ENCODE measurements at places on chromosomes 16 and 17.

DNA sequence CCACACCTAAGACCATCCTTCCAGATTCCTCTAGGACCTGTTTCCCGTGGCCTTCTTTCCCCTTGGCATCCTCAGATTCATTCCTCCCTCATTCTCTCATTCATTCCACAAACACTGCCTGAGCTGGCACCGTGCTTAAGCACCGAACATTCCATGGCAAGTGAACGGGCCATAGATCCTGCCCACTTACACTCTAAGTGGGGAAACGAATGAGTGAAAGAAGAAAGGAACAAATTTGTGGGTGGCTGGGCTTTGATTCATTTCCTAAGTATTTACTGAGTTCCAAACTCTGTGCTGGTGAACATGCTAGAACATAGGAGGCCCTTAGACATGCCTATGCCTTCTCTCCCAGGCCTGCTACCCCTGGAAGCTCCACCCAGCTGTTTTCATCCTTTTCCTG is 30.0 kb downstream of the SRCIN1 start:
- no peak for DNase-seq

DNA sequence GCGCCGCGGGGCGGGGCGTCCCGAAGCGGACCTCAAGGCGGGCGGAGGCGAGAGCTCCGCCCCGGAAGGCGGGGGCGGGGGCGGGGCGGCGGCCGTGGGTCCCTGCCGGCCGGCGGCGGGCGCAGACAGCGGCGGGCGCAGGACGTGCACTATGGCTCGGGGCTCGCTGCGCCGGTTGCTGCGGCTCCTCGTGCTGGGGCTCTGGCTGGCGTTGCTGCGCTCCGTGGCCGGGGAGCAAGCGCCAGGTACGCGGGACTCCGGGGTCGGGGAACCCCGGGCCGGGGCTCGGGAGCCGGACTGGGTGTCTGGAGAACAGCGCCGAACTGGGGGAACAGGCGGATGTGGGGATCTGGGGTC is at the start of gene TNFRSF12A:
TSS of gene TNFRSF12A (plus strand) at position 122 of the 357 bp plus-strand sequence. CDS start at position 152, 30 bp downstream.
- peak; percentile 64 for DNase-seq

GRCh38 chr17:31349454-31349853 is 28.0 kb upstream of the EVI2A start:
- DNase-seq, result no peak

DNA sequence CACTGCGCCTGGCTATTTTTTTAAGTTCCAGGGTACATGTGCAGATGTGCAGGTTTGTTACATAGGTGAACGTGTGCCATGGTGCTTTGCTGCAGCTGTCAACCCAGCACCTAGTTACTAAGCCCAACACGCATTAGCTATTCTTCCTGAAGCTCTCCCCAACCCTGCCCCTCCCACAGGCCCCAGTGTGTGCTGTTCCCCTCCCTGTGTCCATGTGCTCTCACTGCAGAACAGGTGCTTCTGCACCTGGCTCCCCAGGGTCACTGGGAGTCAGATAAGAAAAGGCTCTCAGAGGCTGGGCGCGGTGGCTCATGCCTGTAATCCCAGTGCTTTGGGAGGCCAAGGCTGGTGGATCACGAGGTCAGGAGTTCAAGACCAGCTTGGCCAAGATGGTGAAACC is 6.2 kb downstream of the HASPIN start:
- DNase-seq, result no peak

DNA sequence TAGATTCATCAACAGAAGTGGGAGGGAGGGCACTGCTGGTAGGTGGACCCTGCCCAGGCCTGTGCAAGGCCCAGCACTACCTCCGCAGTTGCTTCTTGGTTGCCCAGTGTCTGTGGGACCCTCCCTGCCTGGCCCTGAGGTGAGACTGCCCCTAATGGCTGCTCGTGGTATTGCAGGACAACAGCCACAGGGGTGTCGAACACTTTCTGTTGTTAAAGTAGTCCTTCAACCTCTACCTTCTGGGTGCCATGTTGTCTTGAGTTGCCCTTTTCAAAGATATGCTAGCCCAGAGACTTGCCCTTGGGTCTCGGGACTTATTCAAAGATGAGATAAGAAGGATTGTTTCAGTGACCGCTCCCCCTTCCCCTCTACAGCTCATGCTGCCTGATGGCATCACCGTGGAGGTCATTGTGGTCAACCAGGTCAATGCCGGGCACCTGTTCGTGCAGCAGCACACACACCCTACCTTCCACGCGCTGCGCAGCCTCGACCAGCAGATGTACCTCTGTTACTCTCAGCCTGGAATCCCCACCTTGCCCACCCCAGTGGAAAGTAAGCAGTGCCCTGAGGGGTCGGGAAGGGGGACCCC is 29.1 kb downstream of the AKAP1 start:
- no peak for DNase-seq
